ENCODE measurements at places on chromosomes 6 and 20.

DNA sequence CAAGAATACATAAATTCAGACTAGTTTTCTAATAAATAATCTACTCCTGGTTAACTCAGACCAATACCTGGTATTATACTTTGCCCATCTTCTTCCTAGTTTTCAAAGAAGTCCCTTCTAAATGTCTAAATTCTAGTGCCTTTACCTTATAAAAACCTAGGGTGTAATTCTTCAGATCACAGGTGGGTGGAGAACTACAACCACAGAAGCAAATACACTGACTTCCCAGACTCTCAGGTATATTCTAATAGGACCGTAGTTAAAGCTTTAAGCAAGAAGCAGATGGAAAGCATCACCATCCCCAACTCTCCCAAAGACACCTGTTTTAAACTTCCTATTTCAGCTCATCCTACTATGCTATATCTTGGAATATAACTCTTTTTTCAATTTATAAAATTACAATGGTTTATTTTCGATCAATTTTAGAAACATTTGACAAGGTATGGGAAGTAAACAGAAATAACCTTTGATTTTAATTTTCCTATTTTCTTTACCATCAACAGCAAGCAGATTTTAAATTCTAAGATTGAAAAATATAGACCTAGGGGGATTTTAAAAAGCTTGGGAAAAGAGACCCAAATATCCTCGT is 15.8 kb downstream of the MAN1A1 start:
- DNase-seq: no peak

GRCh38 chr6:74073999-74074398 is 378.0 kb downstream of the CD109 start:
- DNase-seq: no peak

DNA sequence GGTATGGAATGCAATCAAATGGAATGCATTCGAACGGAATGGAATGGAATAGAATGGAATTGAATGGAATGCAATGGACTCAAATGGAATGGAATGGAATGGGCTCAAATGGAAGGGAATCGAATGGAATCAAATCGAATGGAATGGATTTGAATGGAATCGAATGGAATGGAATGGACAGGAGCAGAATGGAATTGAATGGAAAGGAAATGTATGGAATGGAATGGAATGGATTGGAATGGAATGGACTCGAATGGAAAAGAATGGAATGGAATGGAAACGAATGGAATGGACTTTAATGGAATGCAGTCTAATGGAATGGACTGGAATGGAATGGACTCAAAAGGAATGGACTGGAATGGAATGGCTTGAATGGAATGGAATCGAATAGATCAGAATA is 18.3 kb upstream of the DEFB115 start:
- DNase-seq: no peak

GRCh38 chr20:40207655-40208054 is 481.4 kb downstream of the MAFB start:
- no peak for DNase-seq

- DNase-seq: no peak
Observed at GRCh38 chr6:55968926-55969325, 93.5 kb upstream of the BMP5 start.
